ENCODE measurements at places on chromosomes 3 and 15.
A peak's percentile ranks its signal among the peaks of the same experiment; 100 is the strongest.

GRCh38 chr3:135922903-135923250 is 42.7 kb upstream of the PPP2R3A start:
- DNase-seq, result no peak

DNA sequence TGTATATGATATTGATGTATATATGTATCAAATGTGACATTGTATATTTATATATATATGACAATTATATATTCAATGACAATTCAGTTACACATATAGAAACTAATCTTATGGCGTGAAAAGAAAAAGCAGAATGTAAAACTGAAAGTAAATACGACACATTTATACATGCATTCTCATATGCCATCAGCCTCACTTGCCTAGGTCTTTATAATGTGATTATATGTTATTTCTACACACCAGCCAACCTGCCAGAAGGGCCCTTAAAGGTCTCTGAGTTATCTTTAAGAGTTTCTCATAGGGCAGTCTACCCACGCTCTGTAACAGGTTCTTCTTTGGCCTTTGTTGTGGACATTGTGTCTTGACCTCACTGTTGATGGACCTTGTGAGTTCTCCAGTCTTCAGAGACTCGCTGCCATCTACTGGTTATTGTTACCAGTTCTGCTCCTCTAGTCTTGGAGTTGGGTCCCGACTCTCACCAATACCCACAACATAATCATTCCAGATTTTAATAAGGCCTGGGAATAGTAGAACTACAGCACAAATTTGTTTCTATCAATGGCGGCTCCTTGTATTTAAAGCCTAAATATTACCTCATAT is 371.5 kb upstream of the GOLIM4 start:
- peak; percentile 38 for DNase-seq

DNA sequence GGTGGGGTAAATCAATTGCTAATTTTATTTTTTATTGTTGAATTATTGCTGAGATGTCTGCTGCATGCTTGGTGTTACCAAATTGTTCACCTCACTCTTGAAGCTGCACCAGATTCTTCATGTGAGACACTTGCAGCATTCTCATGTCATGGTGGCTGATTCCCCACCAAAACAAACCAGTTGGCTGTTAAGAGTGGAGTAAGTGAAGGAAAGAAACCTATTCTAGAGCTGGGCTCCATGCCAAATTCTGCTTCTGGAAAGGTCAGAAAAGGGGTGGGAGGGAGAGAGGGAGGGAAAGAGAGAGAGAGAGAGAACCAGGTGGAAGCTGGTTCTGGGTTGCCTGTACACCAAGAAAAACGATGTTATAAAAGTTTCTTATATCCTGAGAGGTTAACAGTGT is 317.5 kb upstream of the THRB start:
- DNase-seq, result no peak

- DNase-seq, result no peak
These were observed 83.0 kb downstream of the PLOD2 start for GRCh38 chr3:146078031-146078430.

GRCh38 chr15:68504681-68505170 is 72.8 kb upstream of the ITGA11 start:
- DNase-seq, result no peak

GRCh38 chr3:184377882-184378445 is at the start of gene THPO:
THPO (minus strand) TSS chr3:184378207; CDS start chr3:184376259, 1,948 bp downstream.
- DNase-seq, result no peak

GRCh38 chr3:189567322-189567721 is 63.9 kb upstream of the TP63 start:
- DNase-seq, result no peak

GRCh38 chr15:68783226-68784058 is 37.3 kb downstream of the ANP32A start:
- DNase-seq, result no peak

DNA sequence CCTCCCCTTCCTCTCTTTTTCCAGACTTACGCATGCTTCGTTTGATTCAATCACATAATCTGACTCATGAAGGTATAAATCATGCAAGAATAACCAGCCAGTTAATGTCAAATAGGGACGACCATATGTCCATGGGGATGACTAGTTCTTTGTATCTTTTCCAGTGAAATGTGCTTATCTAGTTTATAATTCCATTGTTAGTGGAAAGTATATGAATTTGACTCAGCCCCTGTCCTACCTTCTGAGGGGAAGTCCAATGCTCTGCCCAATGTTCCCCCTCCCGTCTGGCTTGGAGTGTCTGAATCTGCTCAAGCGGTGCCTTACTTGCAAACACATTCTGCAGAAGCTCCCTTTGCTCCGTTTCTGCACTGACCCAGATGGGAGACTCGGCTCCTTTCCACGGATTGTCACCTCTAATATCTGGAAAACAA is 55.0 kb upstream of the EPHB3 start:
- no peak for DNase-seq

Measured in nucleus accumbens (tissue), 56 donors.